Memory B cell (primary cell): ENCODE measurements at places on chromosomes 4 and X.

GRCh38 chr4:15035159-15035558 is 32.9 kb downstream of the CPEB2 start:
- H3K4me3 ChIP-seq: no peak overlapping the region
- H3K27me3 ChIP-seq: no peaks in the 10 kb centered on the region
- H3K27ac ChIP-seq: no peak overlapping the region
- no peak for DNase-seq
- H3K36me3 ChIP-seq: peaks cover 22% of the 10 kb centered on the region

DNA sequence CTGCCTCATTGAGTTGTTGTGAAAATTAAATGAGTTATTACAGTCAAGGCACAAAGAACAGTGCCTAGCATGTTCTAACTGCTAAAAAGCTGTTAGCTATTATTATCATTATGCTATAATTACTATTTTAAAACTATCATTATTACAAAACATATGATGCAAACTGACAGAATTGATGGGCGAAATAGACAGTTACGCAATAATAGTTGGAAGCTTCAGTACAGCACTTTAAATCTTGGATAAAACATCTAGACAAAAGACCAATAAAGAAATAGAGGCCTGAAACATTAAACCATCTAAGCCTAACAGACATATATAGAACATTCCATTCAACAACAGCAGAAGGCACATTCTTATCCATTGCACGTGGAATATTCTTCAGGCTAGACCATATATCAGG is 73.0 kb downstream of the TAB3 start:
- H3K27ac ChIP-seq: no peak overlapping the region
- no peak overlapping the region for H3K4me3 ChIP-seq
- no peaks in the 10 kb centered on the region for H3K27me3 ChIP-seq

DNA sequence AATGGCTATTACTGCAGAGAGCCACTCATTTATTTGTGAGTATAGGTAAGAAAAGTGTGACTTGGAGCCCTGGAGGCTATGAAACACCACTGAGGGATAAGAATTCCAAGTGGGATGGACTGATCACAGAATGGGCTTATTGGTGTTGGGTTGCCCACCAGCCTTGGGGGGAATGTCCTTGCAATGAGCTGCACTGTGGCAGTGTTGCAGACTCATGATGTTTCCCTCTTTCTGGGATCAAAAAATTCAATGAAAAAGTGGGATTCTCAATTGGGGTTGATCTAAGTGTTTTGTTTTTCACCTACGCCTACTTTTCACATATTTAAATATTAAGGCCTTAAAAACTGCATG is 1024.5 kb upstream of the PCDH10 start:
- no peaks in the 10 kb centered on the region for H3K36me3 ChIP-seq
- no peaks in the 10 kb centered on the region for H3K27me3 ChIP-seq
- H3K4me1 ChIP-seq: no peaks in the 10 kb centered on the region
- H3K4me3 ChIP-seq: no peak overlapping the region

GRCh38 chr4:5078009-5078408 is 26.7 kb downstream of the STK32B start:
- no peak for DNase-seq
- no peak overlapping the region for H3K4me3 ChIP-seq
- peaks cover 2% of the 10 kb centered on the region for H3K27me3 ChIP-seq
- no peak overlapping the region for H3K27ac ChIP-seq

GRCh38 chr4:177105536-177105935 is 204.1 kb upstream of the NEIL3 start:
- H3K27me3 ChIP-seq: no peaks in the 10 kb centered on the region
- no peak for DNase-seq
- H3K36me3 ChIP-seq: no peaks in the 10 kb centered on the region
- H3K27ac ChIP-seq: no peak overlapping the region

DNA sequence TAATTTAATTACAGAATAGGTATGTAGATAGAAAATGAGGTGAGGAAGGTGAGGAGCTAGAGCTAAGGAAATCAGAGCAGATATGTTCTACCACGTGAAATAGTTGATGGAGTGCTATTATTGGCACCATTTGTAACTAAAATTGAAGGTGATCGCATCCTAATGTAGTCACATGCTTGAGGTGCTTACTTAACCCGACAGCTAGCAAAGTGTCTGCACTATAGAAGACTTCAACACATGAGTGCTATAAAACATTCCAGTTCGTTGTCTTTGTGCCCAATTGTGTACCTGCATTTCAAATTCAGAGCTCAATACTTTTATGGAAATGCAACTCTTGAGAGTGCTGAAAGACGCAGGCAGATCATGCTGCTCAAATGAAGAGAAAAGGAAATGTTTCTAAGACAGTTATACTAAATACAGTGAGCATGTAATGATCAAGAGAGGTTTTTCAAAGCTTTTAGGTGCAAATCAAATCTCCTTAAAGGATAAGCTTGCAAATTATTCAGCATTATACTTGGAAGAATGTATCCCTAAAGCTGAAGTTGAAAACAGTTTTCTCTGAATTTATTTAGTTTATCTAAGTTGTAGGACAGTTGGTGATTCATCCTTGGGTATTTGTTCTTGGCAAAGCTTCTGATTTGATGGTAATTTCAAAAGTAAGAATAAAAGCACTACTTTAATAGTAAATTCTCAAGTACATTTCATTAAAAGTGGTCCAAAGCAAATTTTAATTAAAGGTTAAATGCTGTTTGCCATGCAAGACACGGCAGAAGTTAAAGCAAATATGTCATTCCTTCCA is 223.9 kb upstream of the EPHA5 start:
- no peak overlapping the region for H3K27ac ChIP-seq
- no peak for DNase-seq
- no peaks in the 10 kb centered on the region for H3K27me3 ChIP-seq
- H3K4me3 ChIP-seq: no peak overlapping the region
- no peaks in the 10 kb centered on the region for H3K4me1 ChIP-seq

- no peak overlapping the region for H3K27ac ChIP-seq
- H3K4me1 ChIP-seq: no peaks in the 10 kb centered on the region
- no peak for DNase-seq
- H3K4me3 ChIP-seq: no peak overlapping the region
These were observed 487.7 kb upstream of the INTU start for GRCh38 chr4:127145006-127145540.

GRCh38 chrX:39516427-39516841 is 581.3 kb downstream of the BCOR start:
- no peaks in the 10 kb centered on the region for H3K36me3 ChIP-seq
- DNase-seq: no peak
- no peak overlapping the region for H3K27ac ChIP-seq
- H3K4me3 ChIP-seq: no peak overlapping the region
- peaks cover 2% of the 10 kb centered on the region for H3K27me3 ChIP-seq

GRCh38 chr4:8472158-8472688 is 31.6 kb downstream of the TRMT44 start:
- H3K36me3 ChIP-seq: peaks cover 8% of the 10 kb centered on the region
- no peak for DNase-seq
- no peaks in the 10 kb centered on the region for H3K27me3 ChIP-seq

DNA sequence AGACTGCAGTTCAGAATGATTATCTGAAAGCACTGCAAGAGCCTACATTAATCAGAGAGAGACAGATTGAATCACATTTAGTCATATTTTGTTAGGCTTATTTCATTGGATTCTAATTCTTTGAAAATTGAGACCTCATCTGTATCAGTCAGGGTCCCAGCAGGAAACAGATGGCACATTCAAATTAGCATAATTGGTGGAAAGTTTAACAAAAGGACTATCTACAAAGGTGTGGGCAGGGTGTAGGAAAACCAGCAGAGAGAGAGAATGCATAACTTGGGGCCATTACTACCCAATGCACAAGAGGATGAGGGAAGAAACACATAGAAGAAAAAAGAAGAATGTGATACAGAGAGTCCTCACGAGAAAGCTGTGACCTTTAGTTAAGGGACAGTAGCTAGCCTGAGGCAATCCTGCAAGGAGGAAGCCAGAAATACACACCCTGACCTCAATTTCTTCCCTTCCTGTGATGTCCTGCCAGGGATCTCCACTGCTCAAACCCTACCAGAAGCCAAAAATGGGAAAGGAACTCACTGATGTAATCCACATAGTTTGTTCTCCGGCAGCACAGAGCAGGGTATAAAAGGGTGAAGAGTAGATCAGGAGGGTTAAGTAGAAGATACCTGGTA is 17.7 kb upstream of the XKRX start:
- H3K27me3 ChIP-seq: no peaks in the 10 kb centered on the region
- no peak overlapping the region for H3K4me3 ChIP-seq
- H3K36me3 ChIP-seq: peaks cover 2% of the 10 kb centered on the region
- no peaks in the 10 kb centered on the region for H3K4me1 ChIP-seq

GRCh38 chr4:120927801-120928409 is 5.4 kb upstream of the PRDM5 start:
- no peak for DNase-seq
- H3K36me3 ChIP-seq: no peaks in the 10 kb centered on the region
- no peaks in the 10 kb centered on the region for H3K4me1 ChIP-seq

DNA sequence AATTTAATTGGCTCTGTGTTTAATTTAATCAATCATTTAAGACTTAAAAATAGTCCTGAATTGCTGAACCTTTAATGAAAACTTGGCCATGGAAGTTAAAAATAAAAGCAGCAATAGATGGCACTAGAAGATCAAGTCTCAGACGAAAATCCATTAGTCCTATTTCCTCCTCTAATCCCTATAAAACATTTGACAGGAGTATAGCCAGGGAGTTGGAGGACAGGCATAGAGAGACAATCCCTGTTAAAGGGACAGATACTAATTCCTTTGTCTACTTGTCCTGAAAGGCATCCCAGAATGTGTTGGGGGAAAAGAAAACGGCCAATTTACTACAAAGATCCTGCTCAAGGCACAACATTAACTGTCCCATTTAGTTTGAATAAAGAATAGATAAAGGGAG is 276.3 kb upstream of the TACR3 start:
- H3K27me3 ChIP-seq: no peaks in the 10 kb centered on the region
- no peak for DNase-seq
- H3K4me3 ChIP-seq: no peak overlapping the region
- H3K27ac ChIP-seq: no peak overlapping the region
- H3K4me1 ChIP-seq: no peaks in the 10 kb centered on the region

DNA sequence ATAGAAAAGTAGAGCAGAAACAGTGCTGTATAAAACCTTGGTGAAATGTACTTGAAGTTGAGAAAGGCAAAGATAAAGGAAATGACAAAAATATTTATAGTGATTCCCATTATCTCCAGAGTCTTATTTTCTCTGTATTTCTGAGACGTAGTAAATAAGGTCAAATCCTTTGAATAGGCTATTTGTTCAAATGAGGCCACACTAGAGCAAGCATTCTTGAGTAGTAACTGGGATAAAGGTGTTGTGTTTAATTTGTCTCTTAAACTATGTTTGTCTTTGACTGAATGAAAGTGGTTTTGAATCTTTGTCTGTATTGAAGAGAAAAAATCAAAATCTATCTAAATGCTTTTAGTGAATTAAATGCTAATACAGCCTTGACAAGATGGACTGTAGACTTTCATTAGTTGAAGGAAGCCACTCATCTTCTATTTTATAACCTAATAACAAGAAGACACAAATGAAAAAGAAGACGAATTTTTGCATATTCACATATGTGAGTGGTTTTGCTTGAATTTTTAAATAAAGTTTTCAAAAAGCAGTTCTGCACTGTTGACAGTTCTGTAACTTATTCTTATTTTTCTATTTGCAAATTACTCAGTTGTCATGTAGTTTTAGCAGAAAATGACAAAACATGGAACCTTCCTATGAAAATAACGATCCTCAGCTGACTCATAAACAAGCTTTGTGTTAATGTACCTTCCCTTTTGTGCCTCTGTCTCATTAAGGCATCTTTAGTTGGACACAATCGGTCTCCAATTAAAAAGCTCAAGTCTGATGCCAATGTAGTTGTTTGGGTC is 94.8 kb upstream of the PCDH18 start:
- H3K4me1 ChIP-seq: no peaks in the 10 kb centered on the region
- no peaks in the 10 kb centered on the region for H3K27me3 ChIP-seq
- H3K27ac ChIP-seq: no peak overlapping the region
- H3K4me3 ChIP-seq: no peak overlapping the region

DNA sequence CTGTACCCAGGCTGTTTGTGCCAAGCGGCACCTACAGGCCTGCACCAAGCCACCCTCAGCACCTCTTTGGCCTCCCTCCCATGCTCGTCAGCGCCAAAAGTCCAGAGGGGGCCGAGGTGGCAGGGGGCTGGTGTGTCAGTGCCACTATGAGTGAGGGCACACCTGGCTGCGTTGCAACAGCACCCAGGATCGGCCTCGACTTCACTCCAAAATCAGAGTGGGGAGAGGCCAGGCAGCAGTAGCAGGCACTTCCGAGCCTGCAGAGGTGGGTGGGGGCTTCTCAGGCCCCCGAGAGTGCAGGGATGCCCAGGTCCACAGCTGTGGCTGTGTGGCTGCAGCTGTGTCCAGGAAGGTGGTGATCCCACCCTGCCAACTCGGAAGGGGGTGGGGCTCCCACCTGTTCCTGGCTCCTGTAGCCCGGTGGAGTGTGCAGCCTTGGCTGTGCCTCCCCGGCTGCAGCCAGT is 58.5 kb downstream of the PPA2 start:
- H3K4me3 ChIP-seq: no peak overlapping the region
- H3K4me1 ChIP-seq: peaks cover 8% of the 10 kb centered on the region

DNA sequence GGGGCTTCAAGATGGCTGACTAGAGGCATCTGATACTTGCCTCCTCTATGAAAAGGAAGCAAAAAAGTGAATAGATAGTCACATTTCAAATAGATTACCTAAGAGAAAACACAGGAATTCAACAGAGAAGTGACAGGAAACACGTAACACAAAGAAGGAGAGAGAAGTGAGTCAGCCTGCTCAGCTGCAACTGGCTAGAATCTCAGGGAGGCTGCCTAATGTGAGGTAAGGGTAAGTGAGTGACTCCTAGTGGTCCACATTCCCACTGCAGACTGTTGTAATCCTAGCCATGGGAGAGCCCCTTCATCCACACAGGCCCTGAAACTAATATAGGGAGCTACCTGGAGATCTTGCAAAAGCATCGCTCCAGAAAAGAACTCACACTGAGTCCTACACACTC is 179.2 kb downstream of the SLC7A11 start:
- peaks cover 13% of the 10 kb centered on the region for H3K27me3 ChIP-seq
- no peaks in the 10 kb centered on the region for H3K36me3 ChIP-seq
- H3K27ac ChIP-seq: no peak overlapping the region
- H3K4me3 ChIP-seq: no peak overlapping the region
- no peaks in the 10 kb centered on the region for H3K4me1 ChIP-seq

GRCh38 chr4:82467471-82467870 is 37.1 kb downstream of the ENOPH1 start:
- no peak overlapping the region for H3K27ac ChIP-seq
- H3K4me3 ChIP-seq: no peak overlapping the region
- peaks cover 12% of the 10 kb centered on the region for H3K36me3 ChIP-seq
- H3K27me3 ChIP-seq: no peaks in the 10 kb centered on the region
- peaks cover 19% of the 10 kb centered on the region for H3K4me1 ChIP-seq

GRCh38 chr4:6732441-6733357 is 16.7 kb downstream of the BLOC1S4 start:
- H3K27ac ChIP-seq: no peak overlapping the region
- H3K4me1 ChIP-seq: no peaks in the 10 kb centered on the region
- H3K27me3 ChIP-seq: peaks cover 18% of the 10 kb centered on the region
- H3K36me3 ChIP-seq: no peaks in the 10 kb centered on the region
- H3K4me3 ChIP-seq: no peak overlapping the region

DNA sequence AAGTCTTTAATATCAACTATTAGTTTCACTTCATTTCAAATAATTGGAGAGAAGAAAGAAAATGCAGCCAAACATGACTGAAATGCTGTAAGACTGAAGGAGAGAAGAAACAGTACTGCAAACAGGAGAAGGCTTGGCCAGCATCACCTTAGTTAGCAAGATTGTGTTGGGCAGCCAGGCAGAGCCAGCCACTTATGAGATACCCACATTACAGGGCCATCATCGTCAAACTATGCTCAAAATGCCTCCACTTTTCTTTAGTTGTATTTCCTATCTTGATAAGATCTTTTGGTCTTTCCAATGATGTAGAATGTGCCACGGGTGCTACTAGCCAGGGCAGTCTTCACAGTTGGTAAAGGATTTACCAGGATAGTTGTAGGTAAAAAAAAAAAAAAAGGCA is 10.9 kb upstream of the IRF2 start:
- H3K4me3 ChIP-seq: no peak overlapping the region
- no peaks in the 10 kb centered on the region for H3K27me3 ChIP-seq
- H3K4me1 ChIP-seq: peaks cover 19% of the 10 kb centered on the region
- H3K27ac ChIP-seq: no peak overlapping the region
